PC-3 (cell line): ENCODE measurements at places on chromosomes 13 and 19.

- DNase-seq, result no peak
Measured at GRCh38 chr19:2803486-2804155, 16.0 kb upstream of the ZNF554 start.

DNA sequence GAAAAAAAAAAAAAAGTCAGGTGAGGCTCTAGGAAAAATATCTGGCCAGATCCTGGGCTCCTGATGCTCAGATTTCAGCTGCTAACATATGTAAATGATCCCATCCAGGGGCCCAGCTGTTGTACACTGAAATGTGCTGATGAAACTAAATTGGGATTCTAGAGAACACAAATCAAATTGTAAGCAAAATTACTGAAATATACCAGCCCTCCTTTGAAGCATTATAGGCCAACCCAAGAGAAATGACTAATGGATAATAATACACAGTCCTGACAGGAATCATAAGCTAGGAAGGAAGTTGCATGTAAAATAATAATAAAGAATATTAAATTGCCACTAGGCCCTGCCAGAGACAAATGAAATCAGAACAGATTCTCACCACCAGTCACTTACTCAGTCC lies 17.8 kb downstream of the KCTD12 start:
- DNase-seq, result no peak

DNA sequence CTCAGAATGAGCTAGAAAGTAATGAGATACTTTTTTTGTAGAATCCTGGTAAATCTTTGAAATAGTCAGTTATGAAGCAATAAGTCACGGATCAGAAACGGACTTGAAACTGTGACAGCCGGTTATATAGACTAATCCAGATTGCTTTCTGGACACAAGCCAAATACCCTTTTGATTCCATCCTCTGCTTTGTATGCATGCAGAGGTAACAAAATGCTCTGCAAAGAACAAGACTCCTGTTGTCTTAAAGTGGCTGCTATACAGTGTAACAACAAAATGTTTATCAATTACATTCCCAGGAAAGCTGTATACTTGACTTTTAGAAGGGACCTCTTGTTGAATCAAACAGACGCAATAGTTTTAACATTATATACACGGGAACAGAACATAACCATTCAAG lies 66.5 kb upstream of the STARD13 start:
- no peak for DNase-seq

GRCh38 chr13:106714271-106714982 lies 146.5 kb upstream of the ARGLU1 start:
- no peak for DNase-seq

DNA sequence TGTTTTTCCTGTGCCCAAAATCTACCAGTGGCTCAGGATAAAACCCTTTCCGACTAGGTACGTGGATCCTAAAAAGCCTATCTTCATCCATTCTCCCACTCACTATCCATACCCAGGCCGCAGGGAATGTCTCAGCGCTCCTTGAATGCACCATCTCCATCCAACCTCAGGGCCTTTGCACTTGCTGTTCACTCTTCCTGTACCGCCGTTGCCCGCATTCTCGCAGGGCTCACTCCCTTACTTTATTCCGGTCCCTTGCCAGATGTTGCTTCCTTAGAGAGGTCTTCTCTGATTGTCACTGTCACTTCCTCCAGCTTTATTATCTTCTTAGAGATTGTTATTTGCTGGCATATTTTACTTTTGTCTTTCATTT lies 93.3 kb upstream of the ZNF536 start:
- DNase-seq, result no peak
